ENCODE measurements at places on chromosomes 12 and 14.

DNA sequence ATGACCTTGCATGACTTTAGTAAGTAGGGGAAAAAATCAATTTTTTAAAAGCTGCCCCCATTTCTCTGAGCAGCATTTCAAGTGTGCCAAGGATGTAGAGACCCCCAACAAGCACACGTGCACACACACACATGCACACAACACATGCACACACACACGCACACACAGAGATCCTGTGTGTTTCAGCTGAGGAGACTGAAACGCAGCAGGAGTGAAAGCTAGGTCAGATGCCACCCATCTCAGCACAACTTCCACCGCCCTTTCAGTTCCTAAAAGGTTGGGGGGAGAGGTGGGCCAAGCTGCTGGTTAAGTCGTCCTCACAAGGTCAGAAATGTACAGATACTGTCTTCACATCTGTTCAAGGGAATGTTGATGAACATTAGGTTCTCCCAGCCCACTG lies 13.9 kb downstream of the MYL2 start:
- DNase-seq = no peak

GRCh38 chr12:105554223-105554678 lies 223.8 kb downstream of the C12orf75 start:
- no peak for DNase-seq

DNA sequence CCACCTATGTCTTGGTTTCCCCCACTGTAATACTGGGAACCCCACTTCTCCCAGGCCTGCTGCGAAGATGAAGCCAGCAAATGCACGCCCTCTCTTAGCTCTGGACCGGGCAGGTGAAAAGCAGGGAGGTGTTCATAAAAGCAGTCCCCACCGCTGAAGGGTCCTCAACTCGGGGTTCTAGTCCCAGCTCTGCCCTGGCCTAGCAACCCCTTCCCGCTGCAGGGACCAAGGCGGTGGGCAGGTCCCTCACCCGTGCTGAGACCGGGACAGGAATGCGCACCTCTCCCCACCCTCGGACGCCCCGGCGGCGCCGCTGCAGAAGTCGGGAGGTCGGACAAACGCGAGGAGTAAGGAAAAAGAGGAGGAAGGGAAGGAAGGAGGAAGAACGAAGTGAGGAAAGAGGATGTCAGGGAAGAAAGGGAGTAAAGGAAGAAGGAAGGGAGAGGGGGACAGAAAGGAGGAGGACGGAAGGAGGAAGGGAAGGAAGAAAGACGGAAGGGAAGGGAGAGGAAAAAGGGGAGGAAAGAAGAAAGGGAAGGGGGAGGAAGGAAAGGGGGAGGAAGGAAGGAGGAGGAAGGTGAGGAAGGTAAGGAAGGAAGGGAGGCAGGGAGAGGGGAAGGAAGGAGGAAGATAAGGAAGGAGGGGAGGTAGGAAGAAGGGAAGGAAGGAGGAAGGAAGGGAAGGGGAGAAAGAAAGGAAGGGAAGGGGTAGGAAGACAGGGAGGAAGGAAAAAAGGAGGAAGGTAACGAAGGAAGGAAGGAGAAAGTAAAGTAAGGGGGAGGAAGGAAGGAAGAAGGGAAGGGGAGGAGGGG lies 701 bp downstream of the SPRING1 start:
- DNase-seq = no peak

DNA sequence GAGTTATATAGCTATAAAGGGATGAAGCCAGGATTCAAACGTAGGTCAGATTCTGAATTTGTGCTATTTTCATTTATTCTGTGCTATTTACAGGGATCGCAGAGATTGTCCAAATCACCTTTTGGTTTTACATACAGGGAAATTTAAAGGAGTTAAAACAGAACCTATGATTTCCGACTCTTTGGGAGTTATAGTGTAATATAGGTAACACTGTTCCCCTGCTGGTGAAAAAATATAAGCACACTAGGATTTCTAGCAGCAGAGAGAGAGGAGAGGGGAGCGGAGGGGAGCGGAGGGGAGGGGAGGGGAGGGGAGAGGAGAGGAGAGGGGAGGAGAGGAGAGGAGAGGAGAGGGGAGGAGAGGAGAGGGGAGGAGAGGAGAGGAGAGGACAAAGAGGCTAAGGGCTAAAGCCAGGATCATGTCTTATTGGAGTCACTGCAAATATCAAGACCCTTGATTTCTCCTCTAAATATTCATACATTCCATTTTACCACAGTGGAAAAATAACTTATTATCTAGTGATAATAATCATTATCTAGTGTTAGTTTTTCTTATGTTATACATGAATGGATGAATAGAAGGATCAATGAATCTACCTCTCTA lies 46.2 kb upstream of the KCNH5 start:
- no peak for DNase-seq

DNA sequence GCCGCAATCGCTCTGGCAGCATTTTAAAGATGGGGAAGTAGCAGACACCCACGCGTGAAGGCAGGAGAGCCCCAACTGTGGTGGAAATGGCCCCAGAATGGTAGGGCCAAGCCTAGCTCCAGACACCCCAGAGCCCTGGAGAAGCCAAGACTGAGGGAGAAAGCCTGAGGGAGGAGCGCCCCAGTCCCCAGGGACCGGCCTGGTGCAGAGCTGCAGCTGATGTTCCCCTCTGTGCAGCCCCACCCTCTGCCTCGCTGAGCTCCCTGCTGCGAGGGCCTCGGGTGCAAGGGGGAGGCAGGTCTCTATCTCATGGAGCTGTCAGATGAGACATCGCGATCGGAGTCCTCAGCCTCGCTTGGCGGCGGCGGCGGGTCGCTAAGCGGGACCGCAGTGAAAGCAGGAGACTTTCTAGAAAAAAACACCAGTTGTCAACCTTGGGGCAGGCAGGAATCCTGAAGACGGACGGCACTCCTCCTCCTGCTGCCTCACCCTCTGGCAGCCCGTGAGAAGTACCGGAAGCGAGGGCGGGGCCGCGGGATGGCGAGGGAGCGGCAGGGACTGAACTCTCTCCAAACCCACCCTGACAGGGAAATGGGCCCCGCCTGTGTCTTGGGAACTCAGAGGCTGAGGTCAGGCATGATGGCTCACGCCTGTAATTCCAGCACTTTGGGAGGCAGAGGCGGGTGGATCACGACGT lies 6.0 kb downstream of the GAPDH start:
- no peak for DNase-seq

DNA sequence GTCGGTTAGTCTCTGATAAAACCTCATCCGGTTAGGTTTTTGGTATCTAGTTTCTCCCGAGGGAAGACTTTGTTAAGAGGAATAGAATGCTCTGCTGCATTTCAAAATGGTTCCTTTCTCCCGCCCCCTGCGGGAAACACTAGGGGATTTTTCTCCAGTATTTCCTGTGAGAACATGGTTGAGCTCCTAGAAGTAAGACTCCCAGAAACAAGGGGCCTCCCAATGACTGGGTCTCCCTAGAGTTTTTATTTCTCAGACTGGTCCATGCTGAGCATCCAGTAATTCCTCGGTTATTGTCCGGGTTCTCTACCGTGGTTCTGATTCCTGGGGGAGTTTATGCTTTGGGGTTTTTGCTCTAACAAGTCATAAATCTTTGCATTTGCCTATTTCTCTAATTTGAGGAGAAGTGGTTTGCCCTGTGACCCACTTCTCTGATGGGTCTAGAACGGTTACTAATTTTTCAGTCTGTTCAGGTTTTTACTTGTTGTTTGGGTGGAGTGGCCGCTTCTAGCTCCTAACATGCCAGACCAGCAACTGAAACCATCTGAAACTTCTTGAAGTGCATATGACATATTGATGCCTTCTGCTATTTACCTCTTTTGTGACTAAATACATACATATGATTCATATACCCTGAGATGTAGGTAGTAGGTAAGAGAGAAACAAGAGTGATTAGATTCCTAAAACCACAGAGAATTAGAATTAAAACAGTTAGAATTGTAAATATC lies 25.1 kb downstream of the TESPA1 start:
- no peak for DNase-seq

GRCh38 chr14:39957987-39958386 lies 525.8 kb upstream of the FBXO33 start:
- DNase-seq = no peak

- DNase-seq = no peak
Observed at GRCh38 chr12:113083863-113084435, 27.4 kb downstream of the DTX1 start.

DNA sequence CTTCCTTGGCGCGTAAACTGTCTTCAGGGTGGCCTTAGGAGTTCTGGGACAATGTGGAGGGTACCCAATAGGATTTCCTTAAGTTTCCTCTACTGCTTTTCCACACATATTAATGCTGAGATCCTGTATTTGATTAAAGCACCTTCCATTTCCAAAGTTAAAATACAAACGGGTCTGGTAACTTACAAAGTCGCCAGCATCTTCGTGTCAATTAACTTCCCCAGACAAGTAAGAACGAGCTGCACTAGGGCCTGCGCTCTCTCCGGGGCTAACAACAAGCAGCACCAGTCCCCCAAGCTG lies 130.9 kb downstream of the NDUFA12 start:
- no peak for DNase-seq

GRCh38 chr12:27644158-27644845 lies 51.9 kb upstream of the REP15 start:
- no peak for DNase-seq

DNA sequence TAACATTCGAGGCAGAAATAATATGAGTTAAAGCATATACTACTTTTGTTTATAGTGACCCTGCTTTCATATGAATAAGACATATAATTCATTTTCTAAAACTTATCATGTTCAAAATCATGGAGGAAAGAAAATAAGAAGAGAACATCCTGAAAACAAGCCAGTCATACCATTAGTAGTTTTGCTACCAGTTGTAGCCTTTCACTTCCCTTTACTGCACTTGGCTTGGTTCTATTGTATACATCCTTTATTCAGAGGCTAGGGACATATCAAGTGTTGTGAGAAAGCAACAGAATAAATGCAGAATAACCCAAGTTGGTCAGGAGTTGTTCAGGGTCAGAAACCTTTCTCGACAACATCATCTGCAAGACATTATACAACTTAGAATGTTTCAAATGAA lies 598.7 kb downstream of the SOX5 start:
- no peak for DNase-seq

DNA sequence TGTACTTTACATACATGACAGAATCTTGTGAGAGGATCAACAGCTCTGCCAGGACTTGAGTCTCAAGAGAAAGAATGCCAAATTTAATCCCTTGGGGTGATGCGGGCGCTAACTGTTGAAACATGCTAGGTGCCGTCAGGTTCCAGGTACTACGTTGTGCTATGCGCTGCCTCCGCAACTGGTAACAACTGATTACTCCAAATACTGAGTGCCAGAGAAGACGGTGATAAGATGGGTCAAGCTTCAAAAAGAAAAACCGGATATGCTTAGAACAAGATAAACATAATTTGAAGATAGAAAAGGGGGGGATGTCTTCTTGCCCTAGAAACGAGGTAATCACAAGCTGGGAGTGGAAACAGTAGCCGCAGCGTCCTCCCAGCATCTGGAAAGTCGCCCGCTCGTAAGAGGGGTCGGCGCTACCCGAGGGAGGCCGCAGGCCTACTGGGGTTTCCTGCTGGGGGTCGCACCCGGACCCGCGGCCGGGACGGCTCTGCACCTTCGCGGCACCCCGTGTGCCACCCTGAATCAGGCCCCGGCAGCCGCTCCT lies 678 bp downstream of the ZBTB25 start:
- no peak for DNase-seq

- DNase-seq = no peak
Observed at GRCh38 chr14:105420101-105420973, 710 bp downstream of the MTA1 start.

DNA sequence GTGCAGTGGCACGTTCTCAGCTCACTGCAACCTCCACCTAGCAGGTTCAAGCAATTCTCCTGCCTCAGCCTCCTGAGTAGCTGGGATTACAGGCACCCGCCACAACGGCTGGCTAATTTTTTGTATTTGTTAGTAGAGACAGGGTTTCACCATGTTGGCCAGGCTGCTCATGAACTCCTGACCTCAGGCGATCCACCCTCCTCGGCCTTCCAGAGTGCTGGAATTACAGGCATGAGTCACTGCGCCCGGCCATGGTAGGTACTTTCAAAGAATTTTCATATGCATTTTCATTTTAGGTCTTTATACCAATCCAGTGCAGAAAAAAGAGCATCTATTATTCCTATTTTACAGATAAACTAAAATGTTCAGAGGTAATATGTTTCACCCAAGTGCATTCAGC lies 411.3 kb upstream of the USP15 start:
- DNase-seq = no peak

- DNase-seq = no peak
Observed at GRCh38 chr12:103530307-103531066, 34.7 kb upstream of the C12orf42 start.

GRCh38 chr14:101726295-101726953 lies 35.1 kb upstream of the PPP2R5C start:
- DNase-seq = no peak

- DNase-seq = no peak
Observed at GRCh38 chr12:56102683-56103065, 1.7 kb upstream of the PA2G4 start.

DNA sequence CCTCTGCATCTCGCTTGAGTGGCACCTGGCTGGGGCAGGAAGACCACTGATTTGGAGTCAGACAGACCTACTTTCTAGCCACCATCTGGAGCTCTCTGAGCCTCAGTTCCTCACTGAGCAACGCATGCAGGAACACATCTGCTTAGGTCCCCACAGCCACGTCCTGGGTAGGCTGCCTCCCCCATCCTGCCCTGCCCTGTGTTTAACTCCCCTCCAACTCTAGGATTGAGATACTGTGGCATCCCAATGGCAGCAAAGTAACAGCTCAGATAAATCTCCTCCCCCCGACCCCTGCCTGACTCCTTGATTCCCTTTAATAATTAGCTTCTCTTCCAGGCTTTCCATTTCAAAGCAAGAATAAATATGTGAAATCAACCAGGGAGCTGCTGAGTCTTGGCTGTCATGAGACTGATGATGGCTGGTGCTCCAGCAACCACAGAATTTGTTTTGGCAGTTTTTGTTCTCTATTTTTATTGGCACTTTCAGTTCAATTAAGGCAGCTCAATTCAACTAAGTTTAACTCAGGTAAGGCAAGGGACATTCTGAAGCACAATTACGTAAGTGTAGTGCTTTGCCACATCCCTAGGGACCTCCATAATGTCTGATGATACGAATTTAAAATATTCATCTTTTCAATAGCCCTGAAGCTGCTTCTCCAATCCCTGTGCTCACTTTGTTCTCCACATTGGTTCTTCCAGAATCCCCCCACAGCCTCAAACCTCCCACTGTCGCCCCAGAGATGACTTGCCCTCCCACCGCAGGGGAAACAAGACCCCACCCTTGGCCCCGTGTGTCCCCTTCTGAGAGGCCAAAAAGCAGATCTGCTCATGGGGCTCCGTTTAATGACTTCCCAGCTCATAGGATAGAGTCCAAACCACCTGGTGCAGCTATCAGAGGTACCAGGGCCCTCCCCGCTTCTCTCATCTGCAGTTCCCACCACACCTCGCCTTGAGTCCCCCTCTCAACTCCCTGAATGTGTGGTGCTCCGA lies 58.2 kb downstream of the ESR2 start:
- no peak for DNase-seq

- DNase-seq = no peak
Observed at GRCh38 chr12:52245962-52246569, 13.0 kb downstream of the KRT7 start.

- DNase-seq = no peak
Observed at GRCh38 chr12:59084511-59085375, 164.4 kb upstream of the LRIG3 start.

All from nucleus accumbens (tissue), 56 donors.